ENCODE measurements at places on chromosomes 3 and 15.

DNA sequence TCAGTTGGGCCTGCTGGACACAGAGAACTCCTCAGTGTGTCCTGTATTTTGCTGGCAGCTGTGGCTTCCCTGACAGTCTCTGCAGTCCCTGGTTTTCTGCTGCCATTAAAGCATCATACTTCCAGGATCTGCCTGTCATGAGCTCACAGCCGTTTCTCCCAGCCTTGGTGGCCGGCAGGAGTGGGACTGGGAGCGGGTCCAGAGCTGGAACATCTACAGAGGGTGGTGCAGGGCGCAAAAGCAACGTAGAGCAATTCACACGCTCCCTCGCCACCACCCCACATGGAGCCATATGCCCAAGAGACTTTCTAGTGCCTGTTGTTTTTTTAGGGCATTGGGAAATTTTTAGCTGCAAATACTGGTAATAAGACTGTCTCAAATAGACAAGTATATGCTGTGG is 33.6 kb downstream of the ABTB1 start:
- DNase-seq = no peak

DNA sequence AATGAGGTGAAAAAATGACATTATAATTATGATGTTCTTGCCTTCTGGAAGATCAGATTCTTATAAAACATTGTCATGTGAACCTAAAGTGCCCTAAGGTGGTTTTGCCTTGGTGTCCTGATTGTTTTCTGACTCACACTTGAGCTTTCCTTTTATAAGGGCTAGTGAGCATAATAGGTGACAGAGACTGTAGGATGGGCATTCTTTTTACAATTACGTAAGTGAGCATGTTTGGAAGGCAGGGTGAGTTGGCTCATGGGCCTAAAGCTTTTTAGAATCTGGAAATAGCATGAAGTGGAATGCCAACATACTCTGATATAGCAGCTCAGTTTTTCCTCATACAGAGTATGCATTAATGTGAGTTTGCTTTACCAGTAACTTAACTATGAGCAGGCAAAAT is 41.2 kb downstream of the CRYBG3 start:
- DNase-seq = no peak

GRCh38 chr3:55813268-55814097 is 326.4 kb upstream of the WNT5A start:
- no peak for DNase-seq

GRCh38 chr15:57694279-57694678 is 12.2 kb upstream of the POLR2M start:
- no peak for DNase-seq

DNA sequence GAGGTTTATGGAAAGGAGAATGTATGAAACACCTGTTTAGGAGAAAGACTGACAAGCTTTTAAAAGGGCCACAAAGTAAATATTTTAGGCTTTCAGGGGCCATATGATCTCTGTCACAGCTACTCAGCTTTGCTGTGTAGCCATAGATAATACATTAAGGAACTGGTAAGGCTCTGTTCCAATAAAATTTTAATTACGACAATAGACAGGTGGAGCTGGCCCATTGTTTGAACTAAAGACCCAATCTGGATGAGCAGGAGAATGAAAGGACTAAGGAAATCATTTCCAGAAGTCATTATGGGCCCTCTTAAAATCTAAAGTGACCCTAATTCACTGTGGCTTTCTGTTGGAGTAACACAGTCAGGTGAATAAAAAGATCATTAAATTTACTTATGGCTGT is 48.5 kb upstream of the SLC12A8 start:
- DNase-seq = no peak

- no peak for DNase-seq
Observed at GRCh38 chr15:50289749-50290148, 24.2 kb upstream of the HDC start.

GRCh38 chr3:141413391-141413790 is 45.1 kb downstream of the ZBTB38 start:
- peak; percentile 61 for DNase-seq

Measured in T-helper 2 cell (primary cell).